ENCODE measurements at places on chromosomes 5 and 9. TPM values are rescaled to one million over a fixed set of nuclear protein-coding genes. Genes with fewer than 3 reads are reported as not detected.

- peak; percentile 48 for DNase-seq
These were observed 735 bp downstream of the PTGR1 start for GRCh38 chr9:111598733-111599091.

DNA sequence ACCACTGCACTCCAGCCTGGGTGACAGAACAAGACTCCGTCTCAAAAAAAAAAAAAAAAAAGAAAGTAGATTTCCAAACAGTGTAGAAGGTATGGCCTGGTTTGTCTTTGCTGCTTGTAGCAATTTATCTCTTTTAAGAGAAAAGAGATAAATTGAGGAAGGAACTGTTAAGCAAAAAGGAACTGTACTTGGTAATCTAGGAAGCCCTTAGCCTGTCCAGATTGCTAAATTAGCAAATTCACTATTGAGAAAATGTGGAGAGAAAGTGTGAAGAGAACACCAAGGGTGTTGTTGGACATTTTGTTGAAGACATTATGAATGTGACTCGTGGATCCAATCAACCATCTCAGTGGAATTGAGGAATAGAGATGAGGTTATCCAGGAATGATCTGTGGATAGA, 13.0 kb upstream of the SUSD3 start:
- no peak for DNase-seq

DNA sequence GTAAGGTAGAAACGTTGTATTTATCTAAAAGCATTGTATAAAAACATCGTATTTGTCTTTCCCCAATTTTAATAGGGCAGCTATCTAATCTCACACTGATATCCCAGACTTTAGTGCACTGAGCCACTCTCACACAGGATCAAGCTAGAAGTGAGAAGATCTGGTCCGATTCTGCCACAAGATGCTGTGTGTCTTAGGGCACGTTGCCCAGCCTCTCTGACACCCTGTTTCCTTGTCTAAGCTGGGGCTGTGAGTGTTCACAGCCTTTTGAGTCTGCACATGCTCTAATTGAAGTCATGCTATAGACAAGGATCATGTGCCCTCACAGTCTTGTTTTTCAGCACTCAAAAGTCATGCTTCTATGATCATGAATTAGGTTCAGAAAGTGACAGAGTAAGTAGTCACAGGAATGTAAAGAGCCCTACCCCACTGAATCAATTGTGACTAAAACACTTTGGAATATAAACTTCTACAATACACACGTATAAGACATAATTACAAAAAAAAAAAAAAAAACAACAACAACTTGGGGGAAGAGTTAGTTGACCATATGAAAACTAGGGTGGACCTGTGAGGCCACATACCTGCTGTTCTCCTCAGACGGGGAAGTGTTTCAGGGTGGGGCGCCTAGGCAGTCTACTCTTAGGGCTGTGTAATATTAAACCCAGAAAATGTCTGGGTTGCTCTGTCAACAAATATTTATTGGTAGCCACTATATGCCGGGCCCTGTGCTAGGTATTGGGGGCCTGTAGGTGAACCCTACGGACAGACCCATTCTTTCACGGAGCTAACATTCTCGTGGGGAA, 893 bp upstream of the ABLIM3 start:
- peak; percentile 57 for DNase-seq

DNA sequence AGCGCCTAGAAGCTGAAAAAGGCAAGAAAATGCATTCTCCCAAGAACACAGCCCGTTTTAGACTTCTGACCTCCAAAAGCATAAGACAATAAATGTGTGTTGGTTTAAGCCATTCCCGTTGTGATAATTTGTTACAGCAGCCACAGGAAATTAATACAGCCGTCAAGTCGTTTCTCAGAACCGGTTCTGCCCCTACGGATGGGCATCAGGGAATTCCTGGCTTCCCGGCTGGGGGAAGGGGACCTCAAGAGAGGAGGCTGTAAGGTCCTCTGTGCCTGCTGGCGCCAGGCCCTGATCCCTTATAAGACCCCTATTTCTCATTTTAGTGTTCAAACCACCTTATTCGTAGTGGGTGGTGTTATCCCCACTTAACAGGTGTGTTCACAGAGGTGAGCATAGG, 50.6 kb upstream of the RPL26L1 start:
- DNase-seq, result no peak

DNA sequence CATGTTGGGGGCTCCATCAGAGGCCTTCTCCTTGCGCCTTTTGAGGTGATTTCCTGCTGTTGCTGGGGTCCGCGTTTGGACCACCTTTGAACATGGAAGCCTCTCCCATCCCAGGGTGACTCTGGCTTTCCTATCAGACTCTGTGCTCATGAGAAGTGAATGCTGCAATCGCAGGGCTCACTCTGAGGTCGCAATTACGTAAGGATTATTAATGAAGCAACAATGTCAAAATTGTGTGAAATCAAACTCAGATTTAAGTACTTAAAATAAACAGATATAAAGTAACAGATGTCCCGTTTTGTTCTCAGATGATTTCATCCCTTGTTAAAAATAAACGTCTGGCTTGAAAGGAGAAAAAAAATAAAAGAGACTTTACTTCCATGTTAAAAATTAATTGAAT, 634.2 kb downstream of the BNC2 start:
- DNase-seq, result no peak

- no peak for DNase-seq
These were observed 716.5 kb downstream of the MTRR start for GRCh38 chr5:8585230-8586018.

DNA sequence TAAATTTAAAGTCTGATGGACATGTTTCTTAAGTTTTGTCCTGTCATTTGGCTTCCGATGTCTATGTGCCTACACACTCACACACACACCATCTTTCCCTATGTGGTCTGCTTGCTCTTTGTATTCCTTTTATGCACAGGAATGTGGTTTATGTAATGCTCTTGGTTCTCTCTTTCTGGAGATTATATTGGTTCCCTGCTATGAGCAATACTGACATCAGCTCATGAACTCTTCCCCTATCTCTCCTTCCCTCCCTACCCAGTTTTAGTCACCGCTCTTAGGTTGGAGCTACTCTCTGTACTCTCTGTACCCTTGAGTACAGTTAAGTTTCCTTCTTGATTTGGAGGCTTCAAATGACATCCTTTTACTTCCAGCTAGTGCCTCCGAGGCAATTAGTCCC, 77.9 kb upstream of the MVB12B start:
- no peak for DNase-seq

Gene ADAMTS6
- 21.6 TPM for total RNA-seq

DNA sequence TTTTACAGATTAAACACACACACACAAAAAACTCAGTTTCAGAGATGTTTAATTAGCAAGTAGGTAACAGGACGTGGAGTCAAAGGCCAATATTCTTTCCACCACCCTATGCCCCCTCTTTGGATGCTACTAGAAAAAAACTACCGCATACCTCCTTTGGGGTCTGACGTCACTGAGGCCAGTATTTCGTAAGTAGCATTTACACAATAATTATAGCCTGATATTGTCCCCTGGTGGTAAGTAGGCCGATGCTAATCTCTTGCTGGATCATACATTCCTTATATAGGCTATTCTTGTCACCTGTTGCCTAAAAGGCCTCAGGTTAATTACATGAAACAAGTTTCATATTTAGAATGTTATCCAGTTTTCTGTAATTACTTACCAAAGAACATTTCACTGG, 21.0 kb upstream of the SMARCA2 start:
- DNase-seq, result no peak

- DNase-seq, result no peak
These were observed 16.5 kb downstream of the FBXL7 start for GRCh38 chr5:15516486-15516885.

GRCh38 chr5:132751971-132752580, 4.8 kb downstream of the CCNI2 start:
- no peak for DNase-seq

GRCh38 chr9:134346151-134346550, 19.9 kb downstream of the RXRA start:
- DNase-seq, result no peak
